ENCODE measurements at places on chromosomes 2 and 18. TPM values are rescaled to one million over a fixed set of nuclear protein-coding genes. Genes with fewer than 3 reads are reported as not detected.
A peak's percentile ranks its signal among the peaks of the same experiment; 100 is the strongest.

Gene CLK1
- 130 TPM for total RNA-seq

Gene CIDEA
- not detected for total RNA-seq

Gene SERPINB10
- total RNA-seq = not detected

Gene NEB
- total RNA-seq = 0.26 TPM

Gene UGT1A5
- not detected for total RNA-seq

Gene MBP
- 94.7 TPM for total RNA-seq

Gene CNDP1
- total RNA-seq = not detected

Gene C2orf66
- 0.16 TPM for total RNA-seq

DNA sequence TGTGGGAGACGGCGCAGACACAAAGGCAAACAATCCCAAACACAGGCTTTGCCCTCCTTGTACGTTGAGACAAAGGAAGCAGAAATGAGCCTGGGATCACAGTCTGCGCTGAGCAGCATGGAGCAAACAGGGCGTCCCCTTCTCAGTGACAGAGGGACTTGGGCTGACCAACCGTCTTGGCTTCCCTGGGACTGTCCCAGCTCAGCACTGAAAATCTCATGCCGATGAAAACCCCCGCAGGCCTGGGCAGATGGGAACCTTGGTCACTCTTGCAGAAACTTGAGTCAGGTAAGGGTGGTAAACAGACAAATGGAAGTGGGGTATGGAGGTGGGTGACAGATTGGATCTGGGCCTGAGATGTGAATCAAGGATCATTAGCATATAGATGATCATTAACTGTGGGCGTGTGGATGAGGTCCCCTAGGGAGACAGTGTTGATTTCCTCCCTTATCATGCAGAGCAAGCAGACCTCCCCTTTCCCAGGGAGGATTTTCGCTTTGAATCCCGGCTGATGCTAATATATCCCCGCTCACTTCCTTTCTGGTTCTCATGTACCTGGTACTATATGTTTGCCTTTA, 19.1 kb upstream of the SH3BP4 start:
- no peak for DNase-seq

DNA sequence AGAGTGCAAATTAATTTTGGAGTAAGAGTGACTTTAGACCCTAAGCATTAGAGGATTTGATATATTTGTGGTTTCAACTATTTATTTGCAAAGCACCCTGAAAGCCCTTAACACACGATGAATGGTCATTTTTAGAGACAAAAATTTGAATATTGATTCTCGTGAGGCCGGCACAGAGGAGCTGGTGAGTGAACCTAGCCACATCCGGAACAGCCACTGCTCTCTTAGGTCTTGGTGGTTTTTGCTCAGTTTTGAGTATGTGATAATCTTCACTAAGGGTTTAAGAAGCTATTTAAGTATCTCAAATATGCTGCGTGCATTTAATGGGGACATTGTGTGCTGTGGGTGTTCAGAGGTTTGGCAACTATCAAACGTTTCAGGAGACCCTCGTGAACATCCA, 204.8 kb downstream of the TSN start:
- no peak for DNase-seq

DNA sequence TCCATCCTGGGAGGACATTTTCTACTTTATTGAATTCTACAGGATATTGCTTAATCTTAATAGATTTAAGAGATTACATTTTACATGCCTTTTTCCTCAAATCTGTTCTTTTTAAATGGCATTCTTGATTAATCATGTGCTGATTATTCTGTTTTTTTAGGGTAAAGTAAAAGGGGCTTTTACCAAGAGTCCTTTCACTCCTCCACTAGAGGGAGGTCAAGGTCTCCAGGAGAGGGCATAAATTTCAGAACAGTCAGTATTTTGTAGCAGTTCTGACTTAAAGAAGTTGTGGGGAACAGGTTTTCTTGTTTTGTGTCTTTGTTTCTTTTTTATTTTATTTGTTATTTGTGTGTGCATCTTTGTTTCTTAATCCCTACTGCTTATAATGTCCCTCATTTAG, 25.4 kb downstream of the WDR75 start:
- DNase-seq = no peak

GRCh38 chr2:234550511-234551107, 53.7 kb upstream of the ARL4C start:
- DNase-seq = peak; percentile 74

DNA sequence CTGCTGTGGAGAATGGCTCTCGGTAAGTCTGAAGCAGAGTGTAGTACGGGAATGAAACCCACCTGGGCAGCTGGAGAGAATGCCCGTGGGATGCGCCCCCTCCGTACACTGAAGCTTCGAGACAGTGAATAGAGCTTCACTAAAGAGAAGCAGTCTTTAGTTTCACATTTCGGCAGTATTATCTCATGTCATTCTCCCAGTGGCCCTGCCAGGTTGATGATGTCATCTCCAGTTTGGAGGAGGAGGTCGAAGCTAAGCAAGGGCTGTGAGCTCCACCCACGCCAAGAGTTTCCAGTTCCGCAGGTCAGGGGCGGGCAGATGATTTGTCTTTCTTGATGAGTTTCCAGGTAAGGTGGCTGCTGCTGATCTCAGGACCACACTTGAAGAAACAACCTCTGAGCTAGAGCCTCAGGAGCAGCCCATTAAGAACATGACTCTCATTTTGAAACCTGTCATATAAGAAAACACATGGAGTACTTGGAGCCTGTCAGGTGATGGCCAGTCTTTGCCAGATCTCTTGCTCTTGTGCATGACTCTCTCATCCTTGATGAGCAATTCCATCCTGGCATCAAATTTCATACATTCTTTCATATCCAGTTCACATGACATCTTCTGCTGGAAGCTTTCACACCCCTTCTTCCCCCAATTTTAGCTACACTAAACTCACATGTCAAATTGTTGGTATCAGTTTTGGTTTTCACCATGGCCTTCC, 475.0 kb downstream of the RNF144A start:
- no peak for DNase-seq

DNA sequence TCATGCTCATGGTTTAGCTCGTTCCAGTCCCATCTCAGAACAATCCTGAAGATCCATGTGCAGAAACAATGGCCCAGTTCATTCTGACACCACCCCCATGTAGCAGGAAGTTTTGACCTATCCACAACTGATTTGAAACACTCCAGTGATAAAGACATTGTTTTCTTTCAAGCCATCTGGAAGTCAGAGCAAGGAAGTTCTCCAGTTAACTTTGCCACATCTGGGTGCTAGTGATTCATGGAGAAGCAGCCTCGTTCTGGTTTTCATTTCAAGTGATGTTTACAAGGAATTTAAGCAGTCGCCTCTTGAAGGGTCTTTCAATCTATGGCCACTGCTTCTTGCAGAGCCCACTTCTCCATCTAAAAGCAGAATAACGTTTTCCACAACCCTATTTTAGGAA, 36.6 kb upstream of the TWIST2 start:
- no peak for DNase-seq

- DNase-seq = no peak
These were observed 31.2 kb downstream of the MAP3K2 start for GRCh38 chr2:127356531-127356930.

GRCh38 chr18:68033466-68033865, 516.9 kb upstream of the DSEL start:
- no peak for DNase-seq

- no peak for DNase-seq
These were observed 20.1 kb downstream of the SH3RF3 start for GRCh38 chr2:109148991-109149645.

- no peak for DNase-seq
These were observed 371.7 kb downstream of the TNS1 start for GRCh38 chr2:217631115-217631514.

GRCh38 chr2:29580223-29580622, 341.2 kb downstream of the ALK start:
- no peak for DNase-seq

- DNase-seq = no peak
These were observed 70.5 kb downstream of the CLHC1 start for GRCh38 chr2:55161295-55162210.

GRCh38 chr2:40371525-40372282, 80.2 kb downstream of the SLC8A1 start:
- no peak for DNase-seq

- no peak for DNase-seq
These were observed 1631.3 kb downstream of the DPP10 start for GRCh38 chr2:116073731-116074130.

- peak; percentile 46 for DNase-seq
These were observed 908 bp downstream of the ERLEC1 start for GRCh38 chr2:53787614-53788289.

Measured in activated CD8-positive, alpha-beta memory T cell treated with anti-CD3 and anti-CD28 coated beads, Interleukin-2, amount 10 ng/mL, durations not matched to agents 7 days and 5 days (primary cell).